ENCODE measurements at places on chromosomes 2 and 18.

GRCh38 chr2:184727813-184728212, 129.5 kb downstream of the ZNF804A start:
- no peak for DNase-seq

DNA sequence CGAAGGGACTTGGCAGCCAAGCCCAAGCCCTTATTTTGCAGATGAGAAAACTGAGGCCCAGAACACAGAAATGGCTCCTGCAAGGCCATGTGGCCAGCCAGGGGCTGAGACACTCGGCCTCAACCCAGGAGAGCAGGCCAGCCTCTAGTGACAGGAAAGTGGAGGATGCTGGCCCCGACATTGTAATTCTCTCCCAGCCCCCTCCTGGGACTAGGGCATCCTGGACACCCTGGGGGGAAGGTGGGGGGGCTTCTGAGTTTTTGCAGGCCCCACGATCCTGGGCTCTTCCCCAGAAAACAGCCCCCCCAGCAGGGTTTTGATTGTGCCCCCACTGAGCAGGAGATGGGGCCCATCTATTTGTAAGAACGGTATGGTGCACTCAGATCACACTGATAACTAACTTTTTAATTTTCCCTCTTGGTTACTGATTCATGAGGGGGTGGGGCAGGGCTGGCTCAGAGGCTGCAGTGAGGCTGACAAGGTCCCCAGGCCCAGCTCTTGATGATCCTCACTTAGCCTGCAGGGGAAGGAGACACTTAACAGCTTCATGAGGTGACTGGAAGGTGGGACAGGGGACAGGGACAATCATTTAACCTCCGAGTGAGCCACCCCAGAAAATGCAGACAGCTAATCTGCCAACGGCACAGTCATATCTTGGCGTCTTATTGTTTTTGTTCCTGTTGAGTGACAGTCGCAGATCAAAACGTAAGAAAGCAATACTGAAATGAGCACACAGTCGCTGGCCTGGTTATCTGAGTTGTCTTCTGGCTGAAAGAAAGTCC, 18.9 kb downstream of the SMAD7 start:
- DNase-seq: no peak

- no peak for DNase-seq
Observed at GRCh38 chr2:15553519-15553918, 7.6 kb downstream of the NBAS start.

DNA sequence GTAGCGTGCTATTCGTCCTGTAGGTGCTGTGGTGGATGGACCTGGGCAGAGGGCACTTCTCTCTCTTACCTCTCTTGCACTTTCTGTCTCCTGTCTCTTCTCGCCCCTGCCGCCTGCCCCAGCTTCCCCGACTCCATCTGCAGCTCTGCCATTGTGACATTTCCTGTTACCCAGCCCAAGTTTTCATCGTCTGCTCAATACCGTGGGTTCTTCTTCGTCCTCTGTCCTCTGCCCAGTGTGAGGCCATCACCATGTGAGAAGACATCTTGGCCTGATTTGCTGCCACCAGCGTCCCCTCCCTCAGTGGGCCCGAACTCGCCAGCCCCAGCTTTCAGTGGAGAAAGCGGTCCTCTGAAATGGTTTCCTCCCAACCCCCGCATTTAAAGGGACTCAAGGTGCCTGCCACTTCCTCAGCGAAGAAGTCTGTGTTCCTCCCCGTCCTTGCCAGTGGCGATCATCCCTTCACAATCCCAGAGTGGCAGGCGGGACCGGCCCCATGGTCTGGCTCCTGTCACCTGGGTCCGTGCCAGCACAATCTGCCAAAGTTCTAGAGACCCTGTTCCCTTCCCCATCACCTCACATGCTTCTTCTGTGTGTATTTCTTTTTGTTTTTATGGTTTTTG, 18.0 kb downstream of the TGOLN2 start:
- no peak for DNase-seq

DNA sequence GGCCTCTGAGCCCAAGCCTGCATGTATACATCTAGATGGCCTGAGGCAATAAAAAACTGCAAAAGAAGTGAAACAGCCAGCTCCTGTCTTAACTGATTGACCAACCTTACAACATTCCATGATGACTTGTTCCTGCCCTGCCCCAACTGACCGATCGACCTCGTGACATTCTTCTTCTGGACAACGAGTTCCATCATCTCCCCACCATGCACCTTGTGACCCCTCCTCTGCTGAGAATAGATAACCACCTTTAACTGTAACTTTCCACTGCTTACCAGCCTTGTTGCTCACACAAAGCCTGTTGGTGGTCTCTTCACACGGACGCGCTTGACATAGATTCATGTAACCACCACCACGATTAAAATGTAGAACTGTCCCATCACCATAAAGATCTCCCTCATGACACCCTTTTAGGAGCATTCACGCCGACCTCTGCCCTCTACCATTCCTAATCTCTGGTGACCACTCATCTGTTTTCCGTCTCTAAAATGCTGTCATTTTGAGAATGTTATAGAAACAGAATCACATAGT, 120.1 kb upstream of the REV1 start:
- peak; percentile 36 for DNase-seq

Measured in epithelial cell of proximal tubule (primary cell).